Activated CD4-positive, alpha-beta T cell treated with anti-CD3 and anti-CD28 coated beads, Interleukin-10, Interleukin-2, amounts not matched to agents 100 ng/mL and 50 ng/mL, durations not matched to agents 16 hours and 8 hours (primary cell): ENCODE measurements at places on chromosomes 2 and 18.

DNA sequence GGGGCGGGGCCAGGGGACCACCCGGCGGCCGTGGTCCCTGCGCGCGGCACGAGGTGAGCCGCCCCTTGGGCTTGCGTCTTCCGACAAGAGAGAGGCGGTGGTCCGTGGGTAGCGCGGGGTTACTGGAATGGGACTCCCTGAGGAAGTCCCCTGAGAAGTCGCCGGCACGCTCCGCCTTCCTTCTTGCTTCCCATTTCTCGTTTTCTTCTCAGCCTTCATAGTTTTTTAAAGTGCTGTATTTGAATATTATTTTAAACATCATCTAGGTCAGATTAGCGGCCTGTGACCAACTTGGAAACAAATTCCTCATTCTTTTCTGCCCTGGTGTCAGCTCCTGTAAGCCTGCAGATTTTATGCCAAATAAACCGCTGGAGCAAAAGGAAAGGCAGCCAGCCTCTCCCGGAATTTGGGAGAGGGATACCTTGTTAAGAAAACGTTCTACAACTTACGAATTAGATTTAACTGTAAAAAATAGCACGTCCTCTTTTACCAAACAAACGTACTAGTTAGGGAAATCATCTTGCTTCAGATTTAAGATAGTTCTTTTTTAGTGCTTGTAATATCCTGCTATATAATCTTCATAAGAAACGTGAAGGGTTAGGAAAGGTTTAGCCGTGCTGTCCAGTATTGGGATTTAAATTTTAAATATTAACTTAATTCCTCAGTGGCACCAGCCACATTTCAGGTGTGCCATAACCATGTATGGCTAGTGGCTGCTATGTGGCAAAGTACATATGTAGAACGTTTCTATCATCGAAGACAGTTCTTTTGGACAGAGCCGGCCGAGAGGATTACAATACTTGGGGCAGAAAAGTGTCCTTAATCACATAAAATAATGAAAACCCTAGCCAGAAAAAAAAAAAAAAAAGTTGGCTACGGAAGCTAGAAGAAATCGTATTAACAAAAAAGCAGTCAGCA lies 628 bp upstream of the PTPN2 start:
- DNase-seq = no peak

GRCh38 chr2:235560345-235560744 lies 66.5 kb downstream of the AGAP1 start:
- no peak for DNase-seq

GRCh38 chr2:74063486-74063885 lies 78.8 kb downstream of the TET3 start:
- no peak for DNase-seq

DNA sequence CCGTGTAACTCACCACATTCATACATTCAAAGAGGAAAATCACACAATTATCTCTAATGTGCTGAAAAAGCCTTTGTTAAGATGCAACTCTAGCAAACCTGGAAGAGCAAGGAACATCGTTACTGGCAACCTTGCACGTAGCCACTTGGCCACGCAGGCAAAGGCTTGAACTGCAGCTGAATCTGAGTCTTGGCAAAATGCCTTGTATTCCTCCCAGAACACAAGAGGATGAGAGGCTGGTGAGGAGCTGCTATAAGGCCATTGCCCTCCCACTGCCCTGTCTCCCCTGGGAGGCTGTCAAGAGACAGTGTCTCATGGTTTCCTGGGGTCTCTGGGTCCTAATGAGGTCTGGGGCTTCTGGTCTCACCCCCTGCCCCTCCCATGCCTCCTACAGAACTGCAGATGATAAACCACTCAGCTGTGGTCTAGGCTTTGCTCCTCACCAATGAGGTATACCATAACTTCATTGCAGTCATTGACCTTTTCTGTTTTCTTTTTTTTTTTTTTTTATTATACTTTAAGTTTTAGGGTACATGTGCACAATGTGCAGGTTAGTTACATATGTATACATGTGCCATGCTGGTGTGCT lies 141.4 kb downstream of the SPP2 start:
- DNase-seq = no peak

GRCh38 chr18:4433717-4434116 lies 21.4 kb downstream of the DLGAP1 start:
- no peak for DNase-seq

- DNase-seq = no peak
These were observed 12.6 kb upstream of the D2HGDH start for GRCh38 chr2:241721852-241722251.
